ENCODE measurements at places on chromosomes 5 and 9.

DNA sequence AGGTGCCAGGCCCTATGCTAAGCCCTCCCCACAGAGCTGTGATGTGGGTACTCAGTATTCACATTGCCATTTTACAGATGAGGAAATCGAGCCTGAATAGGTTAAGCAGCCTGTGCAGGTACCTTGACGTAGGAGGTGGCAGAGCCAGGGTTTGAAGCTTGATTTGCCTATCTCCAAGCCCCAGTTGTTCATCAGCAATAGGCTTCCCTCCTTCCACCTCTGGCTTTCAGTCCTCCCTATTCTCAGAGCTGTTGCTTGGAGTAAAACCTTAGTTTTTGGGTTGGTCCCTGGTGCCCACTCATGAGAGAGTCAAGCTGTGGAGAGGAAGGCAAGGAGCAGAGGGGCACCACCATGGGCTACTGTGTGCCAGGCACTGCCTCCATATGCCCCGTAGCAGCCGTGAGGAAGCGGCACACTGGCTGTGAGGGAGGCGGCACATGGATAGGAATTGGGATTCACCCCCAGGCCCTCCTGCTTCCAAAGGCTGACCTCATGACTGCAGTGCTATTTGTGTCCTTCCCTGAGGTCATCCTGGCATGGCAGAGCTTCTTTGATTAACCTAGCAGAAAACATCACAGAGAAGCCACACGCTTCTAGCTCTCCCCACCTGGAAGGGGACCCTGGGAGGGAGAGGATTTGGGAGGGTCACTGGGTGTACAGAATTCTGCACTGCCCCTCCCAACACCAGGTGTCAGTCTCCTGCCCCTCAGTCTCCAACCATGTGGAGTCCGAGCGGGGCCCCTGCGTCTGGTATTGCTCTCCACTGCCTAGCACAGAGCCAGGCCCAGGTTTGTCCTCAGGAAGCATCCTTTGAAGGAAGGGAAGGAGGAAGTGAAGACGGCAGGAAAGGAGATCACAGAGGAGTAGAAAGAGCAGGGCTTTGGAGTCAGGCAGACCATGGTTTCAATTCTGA, 109.8 kb downstream of the RGS3 start:
- peak overlapping the region; percentile 68 for H3K27ac ChIP-seq
- H3K27me3 ChIP-seq = no peaks in the 10 kb centered on the region
- peak; percentile 58 for DNase-seq
- H3K4me3 ChIP-seq = no peak overlapping the region
- no peaks in the 10 kb centered on the region for H3K36me3 ChIP-seq
- H3K4me1 ChIP-seq = peaks cover 51% of the 10 kb centered on the region

GRCh38 chr9:129383561-129384490, 205.8 kb upstream of the IER5L start:
- peak overlapping the region; percentile 98 for H3K4me3 ChIP-seq
- no peaks in the 10 kb centered on the region for H3K27me3 ChIP-seq
- H3K36me3 ChIP-seq = no peaks in the 10 kb centered on the region
- peaks cover 8% of the 10 kb centered on the region for H3K4me1 ChIP-seq
- DNase-seq = peak; percentile 57

GRCh38 chr5:75547812-75548211, 36.1 kb downstream of the POLK start:
- H3K4me1 ChIP-seq = peaks cover 8% of the 10 kb centered on the region
- no peak overlapping the region for H3K27ac ChIP-seq
- H3K4me3 ChIP-seq = no peak overlapping the region

DNA sequence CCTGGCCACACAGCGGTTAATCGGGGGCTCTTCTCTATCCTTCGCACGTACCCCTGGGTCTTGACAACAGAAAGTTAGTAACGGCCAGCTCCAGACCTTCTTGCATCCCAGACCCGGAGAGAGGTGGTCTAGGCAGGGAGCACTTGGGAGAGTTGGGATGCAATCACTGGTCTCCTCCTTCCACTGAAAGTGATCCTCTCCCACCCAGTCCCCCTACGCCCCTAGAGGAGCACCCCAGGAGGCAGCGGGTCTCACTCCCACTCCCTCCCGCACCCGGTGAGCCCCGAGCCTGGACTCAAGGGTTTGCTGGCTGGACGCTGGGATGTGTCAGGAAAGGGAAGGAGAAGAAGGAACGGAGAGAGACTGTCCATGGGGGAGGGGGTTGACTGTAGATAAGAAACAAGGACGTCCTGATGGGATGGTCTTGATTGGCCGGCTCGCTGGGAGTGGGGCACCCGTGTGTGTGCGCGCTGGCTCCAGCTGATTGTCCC, 2.0 kb downstream of the RORB start:
- peaks cover 7% of the 10 kb centered on the region for H3K4me1 ChIP-seq
- DNase-seq = no peak
- peaks cover 21% of the 10 kb centered on the region for H3K27me3 ChIP-seq
- H3K36me3 ChIP-seq = no peaks in the 10 kb centered on the region

DNA sequence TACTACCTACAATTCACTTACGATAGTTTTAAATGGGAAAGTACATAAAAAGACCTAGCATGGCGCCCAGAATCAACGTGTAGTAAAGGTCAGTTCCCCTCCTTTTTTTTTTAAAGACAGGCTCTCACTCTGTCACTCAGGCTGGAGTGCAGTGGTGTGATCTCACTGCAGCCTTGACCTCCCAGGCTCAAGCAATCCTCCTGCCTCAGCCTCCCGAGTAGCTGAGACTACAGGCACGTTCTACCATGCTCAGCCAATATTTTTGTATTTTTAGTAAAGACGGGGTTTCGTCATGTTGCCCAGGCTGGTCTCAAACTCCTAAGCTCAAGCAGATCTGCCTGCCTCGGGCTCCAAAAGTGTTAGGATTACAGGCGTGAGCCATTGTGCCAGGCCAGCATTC, 40.7 kb upstream of the MTMR12 start:
- no peaks in the 10 kb centered on the region for H3K36me3 ChIP-seq
- no peak for DNase-seq
- no peak overlapping the region for H3K27ac ChIP-seq
- H3K27me3 ChIP-seq = no peaks in the 10 kb centered on the region
- H3K4me3 ChIP-seq = no peak overlapping the region
- no peaks in the 10 kb centered on the region for H3K4me1 ChIP-seq

DNA sequence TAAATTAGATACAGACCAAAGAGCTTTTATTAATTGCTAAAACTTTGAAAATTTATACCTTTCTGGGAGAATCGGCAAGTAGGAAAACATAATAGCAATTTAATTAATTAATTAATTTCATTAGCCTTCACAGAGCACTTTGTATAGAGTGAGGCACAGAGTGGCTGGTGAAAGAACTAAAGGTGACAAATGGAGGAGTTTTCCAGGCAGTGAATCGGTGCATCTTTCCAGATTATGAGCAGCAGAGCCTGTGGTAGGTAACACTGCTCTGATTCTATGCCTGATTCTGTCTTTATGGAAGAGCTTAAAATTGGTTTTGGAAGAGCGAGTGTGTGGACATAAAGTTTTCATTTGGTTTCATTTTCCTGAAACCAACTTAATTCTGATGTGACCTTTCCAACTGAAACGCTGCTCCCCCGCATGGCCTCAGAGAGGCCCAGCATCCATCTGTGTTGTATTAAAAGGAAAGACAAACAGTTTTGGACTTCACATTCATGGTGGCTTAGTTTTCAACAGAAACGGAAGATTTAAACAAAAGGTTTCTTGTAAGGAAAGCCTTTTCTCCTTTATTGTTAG, 188.9 kb upstream of the RPS23 start:
- H3K27me3 ChIP-seq = no peaks in the 10 kb centered on the region
- DNase-seq = peak; percentile 15
- H3K4me1 ChIP-seq = no peaks in the 10 kb centered on the region
- no peak overlapping the region for H3K4me3 ChIP-seq
- H3K27ac ChIP-seq = no peak overlapping the region

DNA sequence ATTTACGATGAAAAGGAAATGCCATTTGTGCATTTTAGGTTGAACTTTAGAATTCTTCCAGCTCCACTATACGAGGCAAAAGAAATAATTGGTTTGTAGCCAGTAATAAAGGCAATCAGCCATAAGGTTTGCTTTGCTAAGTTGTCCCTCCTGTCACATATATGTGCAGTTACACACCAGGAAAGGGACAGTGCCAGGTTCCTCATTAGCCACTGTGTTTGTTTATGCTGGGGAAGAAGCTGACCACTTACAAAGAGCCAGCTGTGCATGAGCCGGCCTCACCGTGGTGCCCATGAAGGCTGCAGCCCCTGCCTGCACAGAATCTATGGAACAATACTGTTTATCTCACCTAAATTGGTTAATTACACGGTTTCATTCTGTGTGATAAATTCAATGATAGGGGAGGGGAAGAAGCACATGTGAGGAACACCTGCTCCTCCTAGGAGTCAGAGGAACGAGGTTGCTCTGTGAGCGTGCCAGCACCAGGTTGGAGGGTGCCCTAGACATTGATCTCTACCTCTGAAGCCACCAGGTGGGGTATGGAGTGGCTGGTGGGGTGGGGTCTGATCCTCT, 173.8 kb upstream of the DAP start:
- no peak for DNase-seq
- H3K36me3 ChIP-seq = no peaks in the 10 kb centered on the region
- H3K4me3 ChIP-seq = no peak overlapping the region

- no peak overlapping the region for H3K27ac ChIP-seq
- H3K27me3 ChIP-seq = peaks cover 7% of the 10 kb centered on the region
- no peak for DNase-seq
- no peaks in the 10 kb centered on the region for H3K4me1 ChIP-seq
- H3K36me3 ChIP-seq = no peaks in the 10 kb centered on the region
Measured at GRCh38 chr9:134099123-134099761, 31.4 kb upstream of the BRD3 start.

Data from gastrocnemius medialis (tissue), 4 donors.